Thoracic aorta endothelial cell (primary cell): ENCODE measurements at places on chromosomes 7 and 10. TPM values are rescaled to one million over a fixed set of nuclear protein-coding genes. Genes with fewer than 3 reads are reported as not detected.

The LDB3 gene
- total RNA-seq, result not detected in 2 replicates

The PRKG1 gene
- total RNA-seq, result 2.4 and 7.6 TPM in 2 replicates

The ATOH7 gene
- not detected in 2 replicates for total RNA-seq

The TPK1 gene
- 17.3 and 18.2 TPM in 2 replicates for total RNA-seq

The AEBP1 gene
- 4.5 and 16.9 TPM in 2 replicates for total RNA-seq

The RTKN2 gene
- total RNA-seq, result 0.80 and 7.5 TPM in 2 replicates

The ATAD1 gene
- 59.7 and 77.5 TPM in 2 replicates for total RNA-seq

The OPALIN gene
- not detected in 2 replicates for total RNA-seq

The PDCD4 gene
- total RNA-seq, result 30.3 and 44.9 TPM in 2 replicates

The PITX3 gene
- not detected in 2 replicates for total RNA-seq

The TAS2R41 gene
- not detected in 2 replicates for total RNA-seq
